ENCODE measurements at places on chromosomes 5 and 9.

DNA sequence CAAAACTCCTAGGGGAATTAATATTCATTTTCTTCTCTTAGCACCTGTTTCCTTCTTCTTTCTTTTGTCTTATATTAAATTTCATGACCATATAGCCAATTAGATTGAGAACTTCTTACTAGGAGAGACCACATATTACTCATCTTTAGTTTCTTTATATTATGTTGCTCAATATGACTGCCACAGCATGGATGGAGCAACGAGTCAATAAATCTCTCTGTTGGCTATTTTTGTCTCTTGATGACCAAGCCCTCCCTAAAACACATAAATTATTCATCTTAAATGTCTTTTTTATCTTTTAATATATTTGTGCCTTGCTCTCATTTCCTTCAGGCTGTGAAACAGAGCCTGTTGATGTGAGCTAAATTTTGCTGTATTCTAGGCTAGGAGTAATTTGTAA lies 123.0 kb downstream of the ADAMTSL1 start:
- no peak for DNase-seq

- DNase-seq, result no peak
Measured at GRCh38 chr5:32129074-32129598, 45.0 kb downstream of the GOLPH3 start.

DNA sequence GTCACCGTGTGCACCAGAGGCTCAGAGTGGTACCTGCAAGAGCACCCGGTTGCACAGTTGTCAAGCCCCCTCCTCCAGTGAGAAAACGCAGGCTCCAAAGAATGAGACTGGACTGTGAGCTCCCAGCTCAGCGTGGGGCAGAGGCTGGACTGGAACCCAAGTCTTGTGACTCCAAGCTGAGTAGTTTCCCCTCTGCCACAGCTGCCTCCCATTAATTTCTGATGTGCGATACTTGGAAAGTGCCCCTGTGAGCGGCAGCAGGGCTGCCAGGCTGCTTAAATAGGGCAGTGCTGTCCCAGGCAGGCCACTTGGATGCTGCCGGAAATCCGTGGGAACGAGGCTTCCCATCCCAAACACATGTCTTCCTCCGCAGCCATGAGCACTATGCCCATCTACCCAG lies 62.2 kb upstream of the ANGPTL2 start:
- DNase-seq, result no peak

DNA sequence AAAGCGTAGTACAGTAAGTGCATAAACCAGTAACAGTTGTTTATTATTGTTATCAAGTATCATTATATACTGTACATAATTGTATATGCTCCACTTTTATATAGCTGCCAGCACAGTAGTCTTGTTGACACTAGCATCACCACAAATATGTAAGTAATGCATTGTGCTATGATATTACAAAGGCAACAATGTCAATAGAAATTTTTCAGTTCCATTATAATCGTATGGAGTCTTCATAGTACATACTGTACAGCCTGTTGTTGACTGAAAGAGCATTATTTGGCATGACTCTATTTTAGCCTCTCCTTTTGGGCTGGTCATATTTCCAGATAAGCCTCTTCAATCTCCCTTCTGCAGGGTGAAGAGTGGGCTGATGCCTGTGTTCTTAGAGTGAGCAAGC lies 40.4 kb downstream of the CFAP95 start:
- no peak for DNase-seq

DNA sequence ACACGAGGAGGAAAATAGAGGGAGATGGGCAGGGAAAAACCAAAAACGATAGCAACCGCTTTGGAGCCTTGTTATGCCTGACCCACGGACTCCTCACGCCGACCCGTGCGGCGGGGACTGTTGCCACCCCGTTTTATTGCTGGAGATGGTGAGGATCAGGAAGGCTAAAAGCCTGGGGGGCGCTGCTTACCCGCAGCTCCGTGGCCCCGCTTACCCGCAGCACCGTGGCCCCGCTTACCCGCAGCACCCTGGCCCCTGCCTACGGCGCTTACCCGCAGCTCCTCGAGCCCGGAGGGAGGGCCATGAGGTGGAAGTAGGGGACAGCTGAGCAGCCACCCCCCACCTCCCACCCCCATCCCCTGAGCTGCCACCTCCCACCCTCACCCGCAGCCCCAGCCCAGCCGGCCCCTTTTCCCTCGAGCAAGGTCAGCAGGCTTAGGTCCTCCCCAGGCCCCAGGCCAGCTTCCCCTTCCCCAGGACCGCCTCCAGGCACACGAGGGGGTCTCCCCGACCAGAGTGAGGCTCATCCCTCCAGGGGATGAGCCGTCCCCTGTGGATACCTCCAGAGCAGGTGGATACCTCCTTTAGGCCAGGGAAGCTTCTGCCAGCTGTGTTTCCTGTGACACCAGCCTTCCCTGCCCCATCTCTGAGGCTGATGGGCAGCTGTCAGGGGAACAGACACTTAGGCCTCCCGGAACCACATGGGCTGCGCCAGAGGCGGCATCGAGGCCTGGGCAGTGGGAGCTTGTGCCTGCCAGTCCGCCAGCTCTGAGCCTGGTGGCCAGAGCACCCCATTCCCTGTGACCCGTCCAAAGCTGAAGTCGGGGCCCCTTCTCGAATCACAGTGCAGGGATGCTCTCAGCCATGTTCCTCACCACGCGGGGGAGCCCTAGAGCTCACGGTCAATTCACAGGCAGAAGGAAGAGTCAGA lies 92.3 kb downstream of the LMX1B start:
- DNase-seq, result peak; percentile 44

GRCh38 chr5:138111937-138112336 lies 27.3 kb downstream of the NME5 start:
- no peak for DNase-seq

- no peak for DNase-seq
Measured at GRCh38 chr5:156595132-156595787, 254.8 kb upstream of the PPP1R2B start.

DNA sequence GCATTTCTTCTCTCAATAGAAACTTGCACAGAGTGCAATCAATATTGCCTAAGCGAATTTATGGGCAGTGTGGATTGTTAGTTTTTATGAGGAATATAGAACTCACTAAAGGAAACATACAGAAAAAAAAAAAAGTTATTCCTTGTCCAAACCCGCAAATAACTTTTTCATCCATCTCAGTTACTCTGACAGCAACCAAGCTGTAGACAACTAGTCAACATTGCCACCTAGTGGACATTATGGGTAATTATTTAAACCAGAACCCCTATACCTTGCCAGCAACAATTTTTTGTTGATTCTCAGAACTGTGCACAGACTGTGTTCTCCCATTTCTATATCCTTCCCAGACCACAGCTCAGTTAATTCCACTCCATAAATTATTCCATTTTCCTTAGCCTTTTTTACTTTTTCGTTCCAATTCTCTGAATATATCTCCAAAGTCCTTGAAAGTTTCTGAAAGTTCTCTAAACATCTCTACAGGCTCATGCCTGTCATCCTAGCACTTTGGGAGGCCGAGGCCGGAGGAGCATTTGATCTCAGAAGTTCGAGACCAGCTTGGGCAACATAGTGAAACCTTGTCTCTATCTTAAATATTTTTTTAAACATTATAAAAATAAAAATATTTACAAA lies 2.6 kb upstream of the AFAP1L1 start:
- no peak for DNase-seq

DNA sequence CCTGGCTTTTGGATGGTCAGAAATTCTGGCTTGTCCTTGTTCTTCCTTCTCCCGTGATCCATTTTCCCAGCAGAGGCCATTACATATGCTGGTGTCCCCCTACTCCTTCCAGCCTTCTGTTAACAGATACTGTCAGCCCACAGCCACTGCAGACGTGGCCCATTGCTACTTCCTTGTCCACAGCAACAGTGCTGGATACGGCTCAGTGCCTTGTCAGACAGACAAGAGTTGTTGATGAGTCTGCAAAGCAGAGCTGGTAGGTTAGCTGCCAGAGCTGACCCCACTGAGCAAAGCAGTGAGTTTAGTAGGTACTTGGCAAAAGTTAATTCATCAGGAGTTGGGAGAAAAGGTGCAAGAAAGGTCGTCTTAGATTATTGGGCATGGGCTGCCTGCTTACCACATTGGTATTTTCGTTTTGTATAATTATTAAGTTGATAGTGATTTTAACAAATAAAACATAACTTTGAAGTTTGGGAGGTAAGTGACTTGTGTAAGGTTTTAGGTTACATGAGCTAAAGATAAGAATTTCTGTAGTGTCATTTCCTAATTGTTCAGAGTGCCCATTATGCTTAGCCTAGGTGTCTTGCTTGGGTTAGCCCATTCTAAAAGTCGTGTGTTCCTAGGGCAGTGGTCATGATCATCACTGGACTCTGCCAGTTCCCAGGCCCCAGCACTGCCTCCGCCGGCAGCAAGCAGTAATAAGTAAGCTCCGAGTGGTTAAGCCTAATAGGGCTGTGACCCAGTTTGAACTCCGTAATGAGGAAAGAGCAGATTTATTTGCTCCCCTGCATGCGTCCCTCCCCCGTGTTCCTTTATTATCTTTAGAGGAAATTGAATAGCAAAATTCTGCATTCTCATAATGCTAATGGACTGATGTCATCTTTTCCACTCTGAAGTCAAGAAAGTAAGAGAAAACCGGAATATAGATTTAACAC lies 292.0 kb downstream of the FANCC start:
- DNase-seq, result peak; percentile 46

- DNase-seq, result no peak
Measured at GRCh38 chr5:126794157-126794828, 17.4 kb downstream of the LMNB1 start.

DNA sequence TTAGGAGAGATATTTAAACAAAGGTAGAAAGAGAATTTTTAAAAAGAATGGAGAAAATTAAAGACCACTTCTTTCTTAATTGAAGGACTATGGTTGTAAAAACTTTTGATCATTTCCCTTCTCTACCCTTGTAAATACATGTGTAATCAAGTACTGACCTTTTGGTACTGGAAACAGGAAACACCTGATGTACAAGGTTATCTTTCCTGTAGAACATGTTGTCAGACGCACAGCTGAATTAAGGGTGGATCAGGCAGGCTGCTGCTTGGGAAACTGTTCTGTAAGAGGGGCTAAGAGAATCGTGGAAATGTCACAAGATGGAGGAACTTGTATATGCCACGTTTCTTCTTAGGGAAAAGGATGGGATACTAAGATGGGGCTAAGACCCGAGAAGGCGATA lies 341.6 kb downstream of the ZNF608 start:
- DNase-seq, result no peak

GRCh38 chr5:82044010-82044409 lies 72.2 kb downstream of the ATG10 start:
- DNase-seq, result no peak

DNA sequence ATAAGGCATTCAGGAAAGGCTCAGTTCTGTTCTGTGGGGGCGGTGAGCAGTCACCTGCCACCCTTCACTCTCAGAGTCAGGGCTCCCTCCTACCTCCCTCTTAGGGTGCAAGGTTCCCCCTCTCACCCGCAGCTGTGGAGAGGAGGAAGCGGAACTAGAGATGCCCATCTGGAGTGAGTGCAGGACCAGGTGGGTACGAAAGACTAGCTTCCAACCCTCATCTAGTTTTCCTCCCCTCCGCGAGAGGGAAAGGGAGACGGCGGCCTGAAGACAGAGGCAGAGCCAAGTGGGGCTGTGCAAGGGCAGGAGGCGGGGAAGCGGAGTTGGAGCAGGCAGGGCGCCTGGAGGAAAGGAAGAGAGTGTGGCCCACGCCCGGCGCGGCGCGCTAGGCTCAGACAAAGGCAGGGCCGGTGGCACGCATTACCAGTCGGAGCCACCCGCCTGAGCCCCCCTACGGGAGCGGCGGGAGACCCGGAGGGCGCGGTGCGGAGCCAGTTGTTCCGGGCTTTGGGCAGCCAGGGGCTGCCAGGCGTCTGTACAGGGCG lies 7.3 kb downstream of the PRR7 start:
- peak; percentile 75 for DNase-seq

GRCh38 chr5:10111571-10111970 lies 138.1 kb downstream of the ATPSCKMT start:
- no peak for DNase-seq

DNA sequence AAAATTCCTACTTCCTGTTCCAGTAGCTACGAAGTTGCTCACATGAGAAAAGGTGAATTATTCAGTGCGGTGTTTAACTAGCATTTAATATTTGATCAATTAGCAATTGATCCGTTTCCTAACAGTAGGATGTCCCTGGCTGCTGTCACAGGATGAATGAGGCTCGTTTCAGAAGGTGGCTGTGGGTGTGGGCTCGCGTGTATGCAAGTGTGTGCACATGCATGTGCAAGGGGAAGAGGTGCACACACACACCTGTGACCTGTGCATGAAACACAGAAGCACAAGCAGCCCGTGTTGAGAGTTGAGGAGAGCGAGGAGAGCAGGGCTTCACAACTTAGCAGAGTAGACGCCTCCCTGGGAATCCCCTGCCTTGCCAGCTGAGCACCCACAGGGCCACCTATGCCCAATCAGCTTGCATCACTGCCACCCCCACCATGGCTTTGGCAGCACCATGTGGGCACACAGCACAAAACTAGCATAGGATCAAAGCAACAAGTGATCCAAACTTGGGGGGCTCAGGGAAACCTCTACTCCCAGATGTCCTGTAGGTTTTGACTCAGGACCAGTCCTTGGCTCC lies 107.2 kb downstream of the C5orf15 start:
- DNase-seq, result peak; percentile 19

- DNase-seq, result no peak
Measured at GRCh38 chr9:134318481-134318891, 7.8 kb upstream of the RXRA start.

- DNase-seq, result no peak
Measured at GRCh38 chr5:116135344-116135743, 50.5 kb downstream of the COMMD10 start.

DNA sequence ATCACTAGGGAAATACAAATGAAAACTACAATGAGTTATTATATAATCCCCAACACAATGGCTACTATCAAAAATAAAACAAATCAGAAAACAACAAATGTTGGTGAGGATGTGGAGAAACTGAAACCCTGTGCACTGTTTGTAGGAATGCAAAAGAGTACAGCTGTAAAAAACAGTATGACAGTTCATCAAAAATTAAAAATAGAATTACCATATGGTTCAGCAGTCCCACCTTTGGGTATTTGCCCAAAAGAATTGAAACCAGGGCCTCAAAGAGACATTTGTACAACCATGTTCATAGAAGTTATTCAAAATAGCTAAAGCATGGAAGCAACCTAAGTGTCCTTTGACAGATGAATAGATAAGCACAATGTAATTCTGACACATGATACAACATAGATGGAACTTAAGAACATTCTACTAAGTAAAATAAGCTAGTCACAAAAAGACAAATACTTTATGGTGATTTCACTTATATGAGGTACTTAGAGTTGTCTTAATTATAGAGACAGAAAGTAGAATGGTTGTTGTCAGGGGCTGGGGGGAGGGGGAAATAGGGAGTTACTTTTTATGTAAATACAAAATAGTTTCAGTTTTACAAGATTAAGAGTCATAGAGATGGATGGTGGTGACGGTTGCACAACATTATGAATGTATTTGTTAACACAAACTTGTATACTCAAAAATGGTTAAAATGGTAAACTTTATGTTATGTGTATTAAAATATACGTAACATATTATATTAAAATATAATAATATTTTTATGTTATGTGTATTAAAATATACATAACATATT lies 102.8 kb downstream of the KCTD16 start:
- DNase-seq, result no peak

- DNase-seq, result no peak
Measured at GRCh38 chr5:83441747-83442146, 29.8 kb upstream of the VCAN start.

Measured in right forelimb (tissue), 1 donor.